ENCODE measurements at places on chromosomes 4 and X.
A peak's percentile ranks its signal among the peaks of the same experiment; 100 is the strongest.

- DNase-seq = no peak
Measured at GRCh38 chr4:181908168-181908567, 335.0 kb upstream of the TENM3 start.

- DNase-seq = no peak
Measured at GRCh38 chr4:102301167-102301566, 44.1 kb downstream of the SLC39A8 start.

DNA sequence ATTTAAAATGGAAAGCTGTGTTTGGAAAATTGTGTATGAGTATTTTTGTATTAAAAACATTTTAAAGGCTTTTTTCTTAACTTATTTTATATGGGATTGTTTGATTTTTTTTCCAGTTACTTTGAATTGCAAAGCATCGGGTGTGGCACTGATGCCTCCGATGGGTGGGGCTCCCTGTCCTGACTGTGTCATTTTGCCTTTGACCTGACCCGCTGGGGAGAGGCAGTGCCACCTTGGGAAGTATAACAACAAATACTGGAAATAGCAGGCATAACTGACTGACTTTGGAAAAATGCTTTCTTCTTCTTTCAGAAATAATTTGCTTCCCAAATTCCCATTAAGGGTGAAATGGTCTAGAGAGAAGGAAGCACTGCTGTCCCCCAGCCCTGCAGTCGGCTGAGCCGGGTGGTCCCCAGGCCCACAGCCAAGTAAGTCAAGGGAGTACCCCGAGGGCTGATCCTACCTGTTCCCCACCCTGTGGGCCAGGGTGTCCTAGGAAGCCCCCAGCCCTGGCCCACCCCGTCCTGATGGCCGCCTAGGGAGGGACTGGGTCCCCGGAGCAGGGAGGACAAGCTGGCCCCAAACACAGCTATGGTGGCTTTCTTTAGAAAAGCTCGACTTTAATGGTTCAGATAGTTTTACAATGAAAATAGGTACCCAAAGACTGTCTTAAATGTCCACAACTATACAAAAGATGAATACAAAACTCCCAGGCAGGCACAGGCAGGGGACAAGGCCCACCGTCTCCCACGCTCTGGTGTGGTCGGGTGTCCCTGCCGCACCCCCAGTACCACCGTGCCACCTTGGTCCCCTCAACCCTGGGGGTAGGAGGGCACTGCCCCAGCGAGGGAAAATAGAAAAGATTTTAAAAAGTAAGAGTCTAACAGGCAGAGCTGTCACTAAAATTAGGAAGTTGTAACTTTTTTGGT, 26.4 kb downstream of the NELFA start:
- peak; percentile 40 for DNase-seq

GRCh38 chr4:153183146-153183545, 21.1 kb upstream of the TRIM2 start:
- DNase-seq = no peak

- no peak for DNase-seq
Measured at GRCh38 chr4:151324752-151325110, 674 bp downstream of the SH3D19 start.

DNA sequence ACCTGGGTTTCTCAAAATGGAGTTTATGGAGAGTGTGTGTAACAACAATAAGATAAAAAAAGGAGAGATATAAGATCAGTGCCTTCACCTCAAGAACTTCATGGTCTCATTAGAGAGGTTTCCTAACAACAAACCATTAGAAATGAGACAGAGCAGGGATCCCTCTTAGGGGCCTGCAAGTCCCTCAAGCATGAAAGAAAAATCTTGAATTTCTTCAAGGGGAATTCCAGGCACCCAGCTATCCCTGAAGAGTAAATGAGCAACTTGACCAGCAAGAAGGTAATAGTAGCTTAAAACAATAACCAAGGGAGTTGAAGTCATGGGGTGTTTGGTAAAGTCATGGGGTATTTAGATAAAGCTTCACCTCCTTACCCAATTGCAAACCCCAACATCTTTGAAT, 49.7 kb upstream of the TLR3 start:
- no peak for DNase-seq

GRCh38 chr4:107757864-107758476, 37.9 kb upstream of the PAPSS1 start:
- peak; percentile 6 for DNase-seq

DNA sequence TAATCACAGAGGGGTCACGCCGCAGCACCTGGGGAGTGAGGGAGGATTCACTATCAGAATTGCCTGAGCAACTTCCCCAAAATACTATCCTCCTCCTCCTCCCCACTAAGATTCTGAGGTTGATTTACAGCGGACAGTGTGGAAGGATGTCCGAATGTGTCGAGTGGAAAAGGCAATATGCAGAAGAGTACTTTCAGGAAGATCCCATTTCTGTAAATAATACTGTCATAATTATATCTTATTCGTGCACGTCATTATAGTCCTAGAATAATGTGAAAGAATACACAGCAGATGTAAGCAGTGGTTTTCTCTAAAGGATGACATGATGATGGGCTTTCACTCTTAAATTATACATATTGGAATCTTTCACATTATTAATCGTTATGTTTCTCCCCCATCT, 149.8 kb upstream of the NOCT start:
- DNase-seq = no peak

DNA sequence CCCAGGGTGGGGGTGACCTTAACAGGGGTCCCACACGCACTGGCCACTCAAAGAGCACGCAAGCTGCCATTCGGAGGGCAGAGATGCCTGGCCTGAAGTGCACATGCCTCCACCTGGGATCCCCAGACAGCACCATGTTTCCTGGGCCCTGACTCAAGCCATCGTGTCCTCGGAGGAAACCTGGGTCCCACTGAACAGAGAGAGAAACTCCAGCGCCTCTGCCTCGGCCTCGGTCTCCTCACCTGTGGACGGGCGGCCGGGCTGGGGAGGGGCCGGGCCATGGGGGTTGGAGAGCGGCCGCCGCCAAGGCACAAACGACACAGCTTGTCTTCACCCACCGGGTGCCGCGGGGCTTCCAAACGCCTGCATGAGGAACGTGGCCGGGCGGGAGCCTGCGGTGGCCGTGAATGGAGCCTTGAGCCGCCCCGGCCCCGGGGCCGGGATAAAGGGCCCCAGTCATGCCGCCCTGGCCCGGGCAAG, 30.0 kb upstream of the FGFR3 start:
- DNase-seq = no peak

DNA sequence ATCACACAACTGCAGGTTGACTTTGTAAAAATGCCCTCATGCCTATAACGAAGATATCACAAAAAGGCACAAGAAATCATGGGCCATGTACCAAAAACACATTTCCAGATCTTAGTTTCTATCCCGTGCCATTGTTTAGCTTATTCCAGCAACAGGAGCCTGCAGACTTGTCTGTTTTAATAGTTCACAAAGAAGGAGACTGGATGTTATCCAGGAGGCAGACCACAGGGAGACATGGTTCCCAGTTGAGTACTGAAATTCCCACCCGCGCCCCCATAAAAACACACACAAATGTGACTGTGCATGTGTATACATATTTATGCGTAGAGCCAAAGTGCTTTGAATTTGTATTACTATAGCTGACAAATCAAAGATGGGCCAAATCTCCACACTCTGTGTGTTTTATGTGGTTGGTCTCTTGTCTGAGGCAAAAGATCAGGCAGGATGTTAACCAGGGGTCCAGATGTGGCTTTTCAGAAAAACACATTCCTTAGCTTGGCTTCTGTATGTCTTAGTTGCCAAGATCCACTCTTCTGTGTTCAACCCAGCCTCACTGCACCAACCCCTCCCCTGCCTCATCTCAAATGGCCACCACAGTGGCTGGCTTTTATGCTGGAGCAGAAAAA, 469.2 kb upstream of the DIPK2B start:
- no peak for DNase-seq

DNA sequence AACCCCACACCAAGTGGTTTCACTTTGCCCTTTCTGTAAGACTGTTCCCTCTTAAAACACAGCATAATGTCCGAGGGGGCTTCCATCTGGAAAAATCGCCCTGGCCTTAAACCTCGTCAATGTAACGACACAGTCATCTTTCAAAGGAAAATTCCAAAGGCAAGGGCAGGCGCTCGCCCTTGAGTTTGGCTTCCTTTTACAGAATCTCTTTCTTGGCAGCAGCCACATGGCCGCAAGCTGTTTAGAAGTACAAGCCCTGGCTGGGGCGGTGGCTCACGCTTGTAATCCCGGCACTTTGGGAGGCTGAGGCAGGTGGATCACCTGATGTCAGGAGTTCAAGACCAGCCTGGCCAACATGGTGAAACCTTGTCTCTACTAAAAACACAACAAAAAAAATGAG, 27.1 kb upstream of the GRPEL1 start:
- DNase-seq = no peak

GRCh38 chrX:38965888-38966287, 164.6 kb downstream of the MID1IP1 start:
- DNase-seq = no peak

- no peak for DNase-seq
Measured at GRCh38 chr4:124282301-124282898, 430.1 kb downstream of the ANKRD50 start.

- no peak for DNase-seq
Measured at GRCh38 chrX:152600853-152601633, 36.7 kb upstream of the GABRQ start.

DNA sequence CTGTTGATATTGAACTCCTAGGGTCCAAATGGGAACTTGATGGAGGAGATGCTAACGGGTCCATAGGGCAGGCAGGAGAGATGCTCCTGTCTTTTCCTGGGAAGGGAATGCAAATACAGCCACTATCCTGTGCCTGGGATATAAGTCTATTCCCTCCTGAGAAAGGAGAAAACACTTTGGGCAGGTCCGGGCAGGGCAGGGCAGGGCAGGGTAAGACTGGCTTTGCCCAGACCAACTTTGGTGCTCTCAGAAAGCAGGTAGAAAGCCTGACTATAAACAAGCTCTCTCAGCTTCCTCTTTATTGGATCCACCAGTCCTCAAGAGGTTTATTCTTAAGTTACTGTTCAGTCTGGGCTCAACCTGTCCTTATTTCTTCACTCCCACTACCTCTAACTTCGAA, 232.3 kb downstream of the PTTG2 start:
- DNase-seq = no peak

GRCh38 chrX:51737091-51737490, 6.2 kb upstream of the GSPT2 start:
- DNase-seq = no peak

DNA sequence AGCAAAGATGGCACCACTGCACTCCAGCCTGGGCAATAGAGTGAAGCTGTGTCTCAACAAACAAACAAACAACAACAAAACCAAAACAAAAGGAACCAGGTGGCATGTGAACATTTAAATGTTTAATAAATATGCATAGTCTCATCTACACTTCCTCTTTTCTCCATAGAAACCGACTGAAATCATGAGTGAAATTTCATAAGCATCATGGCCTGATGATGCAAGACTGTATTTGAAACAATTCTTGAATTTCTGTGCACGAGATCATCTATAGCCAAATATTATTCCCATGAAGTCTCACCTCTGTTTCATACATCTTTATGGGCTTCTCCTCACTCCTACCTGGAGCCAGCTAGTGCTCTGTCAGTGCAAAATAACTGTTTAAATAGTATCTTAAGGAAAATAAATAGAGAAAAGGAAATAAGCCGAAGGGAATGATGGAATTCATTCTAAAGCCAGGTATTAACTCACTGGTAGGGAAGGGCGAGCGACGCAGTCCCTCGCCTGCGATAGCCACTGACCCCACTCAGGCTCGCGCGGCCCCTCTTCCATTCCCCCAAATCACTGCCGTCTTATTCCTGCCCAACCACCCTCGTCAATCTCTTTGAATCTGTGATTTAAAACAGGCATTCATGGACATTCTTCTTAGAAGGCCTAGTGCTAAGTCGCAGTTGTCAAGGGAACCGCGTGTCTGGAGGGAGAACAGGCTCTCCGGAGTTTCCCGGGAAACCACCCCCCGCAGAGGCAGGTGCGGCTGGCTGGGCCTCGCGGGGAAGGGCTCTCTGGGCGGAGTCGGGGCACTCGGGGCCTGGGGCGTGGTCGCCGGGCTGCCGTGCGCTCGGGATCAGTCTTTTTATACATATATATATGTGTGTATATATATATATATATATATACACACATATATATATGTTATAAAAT, 52.4 kb upstream of the TRIM2 start:
- DNase-seq = no peak

GRCh38 chrX:44494357-44494756, 48.3 kb downstream of the FUNDC1 start:
- DNase-seq = no peak

DNA sequence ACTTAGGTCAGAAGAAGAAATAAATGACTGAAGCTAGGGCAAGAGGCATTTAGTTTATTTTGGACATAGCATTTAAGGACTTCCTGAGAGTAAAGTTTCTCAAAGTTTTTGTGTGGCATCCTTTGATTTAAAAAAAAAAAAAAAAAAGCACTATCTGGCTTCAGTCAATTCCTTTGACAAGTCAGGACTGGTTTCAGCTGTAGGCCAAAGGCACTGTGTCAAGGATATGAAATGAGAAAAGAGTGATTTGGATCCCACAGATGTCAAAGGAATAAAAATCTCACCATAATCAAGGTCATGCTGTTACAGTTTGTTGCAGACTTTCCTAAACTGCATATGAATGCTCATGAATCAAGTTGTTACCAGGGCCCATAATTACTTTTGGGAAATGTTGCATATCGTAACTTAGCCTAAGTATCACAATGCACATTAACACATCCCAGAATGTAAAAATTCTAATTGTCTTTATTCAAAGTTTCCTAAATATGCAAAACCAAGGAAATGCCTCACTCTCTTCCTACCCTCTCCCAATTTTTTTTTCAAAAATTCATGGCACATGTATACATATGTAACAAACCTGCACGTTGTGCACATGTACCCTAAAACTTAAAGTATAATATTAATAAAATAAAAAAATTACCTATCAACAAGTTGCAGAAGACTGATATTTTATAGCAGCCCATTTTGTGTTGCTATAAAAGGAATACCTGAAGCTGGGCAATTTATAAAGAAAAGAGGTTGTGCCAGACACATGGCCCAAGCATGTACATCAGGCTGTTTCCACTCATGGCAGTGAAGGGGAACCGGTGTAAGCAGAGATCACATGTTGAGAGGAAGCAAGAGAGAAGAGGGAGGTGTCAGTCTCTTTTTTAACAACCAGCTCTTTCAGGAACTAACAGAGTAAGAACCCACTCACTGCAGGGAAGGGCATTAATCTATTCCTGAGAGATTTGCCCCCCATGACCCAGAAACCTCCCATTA, 33.7 kb upstream of the ADAMTS3 start:
- DNase-seq = no peak

- DNase-seq = no peak
Measured at GRCh38 chr4:139958739-139959098, 195.3 kb downstream of the MAML3 start.

GRCh38 chr4:37827030-37827685, 672 bp downstream of the PGM2 start:
- no peak for DNase-seq

GRCh38 chrX:100408713-100409609, 1.1 kb downstream of the PCDH19 start:
- DNase-seq = no peak

All from hematopoietic multipotent progenitor cell treated with erythropoietin and hydrocortisone succinate and interleukin-3 and kit ligand, for 17 days (in vitro differentiated cells).